ENCODE measurements at places on chromosomes 5 and 9.

DNA sequence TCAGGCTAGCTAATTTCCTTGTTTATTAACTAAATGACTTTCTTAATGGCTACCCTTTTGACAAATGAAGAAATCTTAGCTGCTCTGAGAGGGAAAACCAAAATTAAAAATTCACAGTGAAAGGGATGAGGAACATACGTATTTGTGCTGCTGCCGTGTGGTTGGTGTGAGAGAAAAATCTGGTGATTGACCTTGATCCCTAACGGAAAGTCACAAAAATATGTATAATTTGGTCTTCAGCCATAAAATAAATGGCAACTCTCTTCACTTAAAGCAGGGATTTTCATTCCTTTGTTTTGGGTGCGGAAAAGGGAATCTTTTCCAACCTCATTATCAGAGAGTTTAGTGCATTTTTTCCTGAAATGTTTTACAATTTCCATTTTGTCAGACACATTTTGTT is 40.4 kb downstream of the PAM start:
- no peak for DNase-seq

DNA sequence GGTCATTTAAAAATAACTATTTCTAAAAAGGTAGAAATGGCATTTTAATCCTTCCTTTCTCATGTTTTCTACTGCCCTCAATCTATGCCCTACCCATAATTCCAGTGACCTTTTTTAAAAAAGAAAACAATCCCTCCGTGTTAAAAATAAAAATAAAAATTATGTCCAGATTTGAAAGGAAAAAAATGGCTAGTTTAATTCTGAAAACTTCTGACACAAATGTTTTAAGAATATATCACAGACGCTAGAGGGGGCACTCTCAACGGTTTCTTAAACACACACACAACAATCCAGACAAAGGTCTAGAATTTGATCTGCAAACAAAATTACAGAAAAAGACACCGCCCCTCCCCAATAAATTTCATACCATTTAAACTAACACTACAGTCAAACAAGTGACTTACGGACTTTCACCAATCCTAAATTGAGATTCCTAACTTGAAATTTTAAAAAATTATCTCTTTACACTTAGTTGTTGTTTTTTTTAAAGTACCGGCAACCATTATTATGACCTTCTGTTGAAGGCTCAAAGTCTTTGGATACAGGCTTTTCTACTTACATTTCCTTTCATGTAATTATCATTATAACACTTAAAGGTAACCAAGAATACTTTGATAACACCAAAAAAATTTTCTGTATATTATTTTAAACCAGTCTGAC is 38.2 kb downstream of the CLINT1 start:
- peak; percentile 57 for DNase-seq

- peak; percentile 72 for DNase-seq
These were observed 10.5 kb upstream of the GALNT10 start for GRCh38 chr5:154179846-154180710.

- DNase-seq, result no peak
These were observed 134.9 kb downstream of the TMEM167A start for GRCh38 chr5:82942083-82942881.

DNA sequence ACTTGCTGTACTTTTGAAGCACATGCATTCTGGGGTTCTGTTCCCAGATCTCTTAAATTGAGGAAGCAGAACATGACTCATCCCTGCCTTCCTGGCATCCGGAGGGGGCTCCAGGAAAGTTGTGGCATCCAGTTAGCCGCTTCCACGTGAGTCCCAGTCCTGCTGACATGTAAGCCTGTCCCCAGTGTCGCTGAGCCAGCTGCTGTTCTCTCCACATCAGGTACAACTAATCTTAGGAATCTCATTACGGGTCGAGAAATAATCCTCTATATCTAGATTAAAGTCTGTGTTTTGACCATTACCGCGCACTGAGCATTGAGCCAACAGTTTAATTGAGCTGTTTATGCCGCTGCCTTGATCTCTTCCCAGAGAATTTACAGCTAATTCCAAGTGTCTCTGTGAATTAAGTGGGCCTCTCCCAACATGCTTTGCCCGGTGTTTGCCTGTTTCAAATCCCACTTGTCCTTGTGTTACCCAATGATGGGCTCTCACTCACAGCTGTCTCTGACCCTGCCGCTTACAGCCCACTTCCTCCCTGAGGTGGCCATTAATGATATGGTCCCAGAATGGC is 10.5 kb upstream of the SHB start:
- peak; percentile 78 for DNase-seq

GRCh38 chr5:27458287-27458686 is 419.9 kb upstream of the CDH9 start:
- no peak for DNase-seq

GRCh38 chr5:178336889-178337288 is 104.3 kb upstream of the PHYKPL start:
- no peak for DNase-seq

GRCh38 chr9:133023117-133023890 is 7.5 kb upstream of the GTF3C5 start:
- DNase-seq, result peak; percentile 57

- DNase-seq, result no peak
These were observed 11.7 kb upstream of the UGT3A2 start for GRCh38 chr5:36078430-36078829.

DNA sequence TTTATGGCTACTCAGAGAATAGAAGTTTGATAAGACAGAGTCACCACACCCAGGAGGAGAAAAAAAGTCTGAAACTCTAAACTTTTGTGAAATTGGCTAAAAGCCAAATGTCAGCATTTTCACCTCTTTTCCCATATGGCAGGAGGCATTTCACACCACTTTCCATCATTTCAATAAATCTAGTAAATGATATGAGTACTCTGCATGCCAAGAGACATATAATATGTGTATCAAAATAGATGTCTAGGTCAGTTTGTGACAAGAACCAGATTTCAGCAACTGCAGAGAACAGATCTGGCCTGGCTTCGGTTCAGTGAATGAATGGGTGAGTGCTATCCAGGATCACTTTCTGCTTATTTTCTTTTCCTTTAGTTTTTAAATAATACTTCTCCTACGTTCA is 470.8 kb downstream of the ENC1 start:
- no peak for DNase-seq

DNA sequence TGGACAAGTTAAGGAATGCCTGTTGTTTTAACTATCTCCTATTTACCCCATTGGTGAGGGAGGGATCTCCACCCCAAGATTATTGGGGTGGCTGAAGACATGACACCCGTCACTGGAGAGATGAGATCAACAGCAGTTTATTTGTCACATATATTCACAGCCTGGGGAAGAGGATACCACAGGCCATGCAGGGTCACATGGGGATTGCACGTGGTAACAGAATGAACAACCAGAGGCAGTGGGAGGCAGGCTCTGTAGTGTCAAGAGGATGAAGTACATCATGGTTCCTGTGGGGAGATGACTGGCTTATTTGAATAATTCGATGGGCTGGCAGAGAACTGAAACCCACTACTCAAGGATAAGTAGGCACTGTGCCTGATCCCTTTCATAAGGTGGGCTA is 18.6 kb upstream of the SHISAL2B start:
- no peak for DNase-seq

DNA sequence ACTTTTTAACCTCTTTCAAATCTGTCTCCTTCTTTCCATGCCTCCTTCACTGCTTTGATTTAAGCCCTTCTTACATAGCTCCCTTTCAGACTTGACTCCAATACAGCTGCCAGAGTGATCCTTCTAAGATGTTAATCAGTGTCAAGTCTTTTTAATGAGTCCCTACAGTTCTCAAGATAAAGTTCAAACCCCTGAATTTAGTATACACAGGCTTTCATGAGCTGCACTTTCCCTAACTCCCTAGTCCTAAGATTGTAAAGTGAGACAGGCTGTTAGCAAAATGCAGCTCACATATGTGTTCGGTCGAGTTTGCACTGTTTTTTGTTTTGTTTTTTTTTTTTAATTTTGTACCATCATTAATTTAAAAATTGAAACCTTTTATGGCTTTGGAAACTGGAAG is 190.4 kb upstream of the VCAN start:
- no peak for DNase-seq

- no peak for DNase-seq
These were observed 80.1 kb downstream of the TRPC7 start for GRCh38 chr5:136285096-136285855.

DNA sequence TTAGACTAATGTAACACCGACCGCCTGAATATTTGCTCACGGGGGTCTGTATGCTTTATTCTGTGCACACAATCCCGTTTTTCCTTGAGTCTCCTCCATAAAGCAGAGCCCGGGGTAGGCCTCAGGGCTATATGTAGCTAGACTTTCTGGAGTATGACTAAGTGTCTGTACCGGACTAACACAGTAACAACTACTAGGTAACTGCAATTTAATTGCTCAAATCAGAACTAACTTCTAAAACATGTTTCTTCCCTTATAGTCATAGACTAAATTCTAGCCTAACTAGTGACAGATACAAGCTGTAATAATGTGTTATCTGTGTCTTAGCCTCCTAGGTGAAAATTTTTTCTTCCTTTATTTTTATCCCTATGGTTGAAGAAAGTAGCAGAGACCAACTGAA is 2.1 kb downstream of the REEP5 start:
- no peak for DNase-seq

GRCh38 chr9:127545196-127546124 is 66.6 kb upstream of the STXBP1 start:
- peak; percentile 31 for DNase-seq

GRCh38 chr5:95114305-95114704 is 170.6 kb downstream of the MCTP1 start:
- DNase-seq, result no peak

GRCh38 chr5:40653221-40654022 is 26.3 kb upstream of the PTGER4 start:
- no peak for DNase-seq

DNA sequence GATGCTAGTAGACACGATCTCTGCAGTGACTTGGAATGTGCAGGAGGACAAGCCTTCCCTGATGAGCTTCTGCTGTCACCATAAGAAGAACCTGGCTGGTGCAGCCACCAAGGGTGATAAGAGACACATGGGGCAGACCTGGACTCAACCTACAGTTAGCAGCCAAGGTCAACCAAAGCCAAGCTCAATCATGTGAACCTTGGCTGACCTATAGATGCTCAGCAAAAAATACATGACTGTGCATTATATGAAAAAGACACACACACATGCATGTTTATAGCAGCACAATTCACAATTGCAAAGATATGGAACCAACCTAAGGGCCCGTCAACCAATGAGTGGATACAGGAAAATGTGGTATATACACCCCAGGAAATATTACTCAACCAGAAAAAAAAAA is 86.9 kb downstream of the TARS1 start:
- no peak for DNase-seq

DNA sequence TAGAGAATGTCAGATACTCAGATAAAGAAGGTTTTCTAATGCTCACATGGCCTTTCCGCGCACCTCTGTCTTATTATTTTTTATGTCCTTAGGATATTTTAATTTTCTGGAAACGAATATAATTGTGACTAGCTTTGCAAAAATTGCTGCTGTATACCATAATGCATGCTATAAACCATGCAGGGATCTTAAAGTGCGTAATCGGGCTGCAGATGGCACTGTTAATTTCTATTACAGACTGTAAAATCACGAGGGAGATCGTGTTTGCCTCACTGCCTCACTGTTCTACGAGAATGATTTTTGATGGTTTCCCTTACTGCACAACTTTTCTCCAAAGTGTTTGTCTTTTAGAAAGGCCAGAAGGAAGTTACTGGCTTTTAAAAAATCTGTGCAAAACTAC is 356.1 kb downstream of the TUSC1 start:
- no peak for DNase-seq

- DNase-seq, result no peak
These were observed 62.8 kb downstream of the C9orf50 start for GRCh38 chr9:129558063-129558550.

DNA sequence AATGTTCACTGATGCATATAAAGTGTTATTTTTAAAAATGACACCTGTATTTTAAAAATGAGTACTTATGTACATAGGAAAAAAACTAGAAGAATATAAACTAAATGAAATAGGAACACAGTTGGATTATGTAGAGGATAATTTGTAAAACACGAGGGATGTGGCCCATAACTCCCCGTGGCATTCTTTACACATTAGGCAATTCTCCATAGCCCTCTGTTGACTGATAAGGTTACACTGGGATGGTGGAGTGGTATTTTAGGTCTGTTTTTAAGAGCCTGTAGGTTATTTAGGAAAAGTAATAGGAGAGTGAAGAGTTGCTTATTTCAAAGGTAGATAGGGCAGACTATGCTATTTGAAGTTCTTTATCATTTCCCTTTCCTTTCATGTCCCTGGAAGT is 1.8 kb downstream of the CAVIN4 start:
- no peak for DNase-seq

DNA sequence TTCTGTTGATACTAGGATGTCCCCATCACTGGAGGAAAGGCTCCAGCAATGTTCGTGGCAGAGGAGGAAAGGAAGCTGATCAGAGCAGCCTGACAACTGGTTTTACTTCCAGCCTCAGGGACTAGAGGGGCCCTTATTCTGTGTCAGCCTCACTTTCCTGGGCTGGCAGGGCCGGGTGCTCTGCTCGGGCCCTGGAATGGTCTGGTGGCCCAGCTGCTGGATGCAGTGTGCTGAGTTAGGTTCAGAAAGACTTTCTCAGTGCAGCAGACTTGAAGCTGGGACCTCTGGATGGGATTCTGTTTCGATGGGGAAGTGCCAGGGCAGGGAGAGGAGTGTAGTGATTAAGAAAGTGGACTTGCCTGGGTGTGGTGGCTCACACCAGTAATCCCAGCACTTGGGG is 81.0 kb downstream of the MACROH2A1 start:
- no peak for DNase-seq

GRCh38 chr9:92781899-92782298 is 17.3 kb upstream of the BICD2 start:
- DNase-seq, result no peak

- DNase-seq, result no peak
These were observed 6.5 kb downstream of the PLCXD3 start for GRCh38 chr5:41503860-41504259.

DNA sequence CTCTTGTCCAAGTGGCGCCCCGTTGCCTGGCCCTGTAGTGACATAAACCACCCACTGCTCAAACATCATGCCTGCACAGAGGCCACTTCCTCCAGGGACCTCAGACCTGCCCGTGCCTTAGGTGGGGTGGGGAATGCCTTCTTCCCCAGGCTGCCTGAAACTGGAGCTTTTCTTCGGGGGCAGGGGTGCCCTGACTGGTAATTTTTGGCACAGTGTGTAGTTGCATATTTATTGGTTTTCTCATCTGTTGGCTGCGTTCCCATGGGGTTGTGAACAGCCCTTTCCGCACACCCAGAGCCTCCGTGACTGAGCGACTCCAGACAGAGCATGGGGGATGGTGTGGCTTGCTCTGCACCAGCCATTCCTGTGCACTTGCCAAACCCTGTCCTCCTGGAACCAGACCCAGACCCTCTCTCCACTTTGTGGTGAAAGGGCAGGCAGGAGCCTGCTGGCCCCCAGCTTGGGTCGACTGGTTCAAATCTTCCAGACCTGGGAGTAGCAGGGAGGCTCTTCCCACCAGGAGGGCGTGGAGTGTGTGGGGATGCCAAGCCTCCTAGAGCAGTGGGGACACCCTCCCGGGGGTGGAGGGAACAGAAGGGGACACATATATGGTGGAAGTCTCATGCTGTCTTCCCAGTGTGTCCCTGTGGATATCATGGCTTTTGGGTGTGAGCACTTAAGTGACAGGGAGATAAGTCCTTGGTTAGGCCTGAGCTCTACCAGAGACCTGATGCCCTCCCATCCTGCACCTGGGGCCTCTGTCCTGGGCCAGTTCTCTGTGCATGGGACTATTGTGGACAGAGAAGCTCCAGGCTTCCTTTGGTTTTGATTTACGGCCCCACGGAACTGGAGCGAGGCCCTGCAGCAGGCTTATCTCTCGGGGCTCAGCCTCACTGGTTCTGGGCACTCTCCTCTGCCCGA is 39.6 kb downstream of the WNK2 start:
- DNase-seq, result no peak

GRCh38 chr9:102087141-102087540 is 348.7 kb upstream of the GRIN3A start:
- no peak for DNase-seq

GRCh38 chr5:158375531-158375930 is 516.6 kb upstream of the CLINT1 start:
- no peak for DNase-seq
